ENCODE measurements at places on chromosomes 2 and 18.

GRCh38 chr18:76948345-76948744 is 126.0 kb downstream of the ZNF236 start:
- DNase-seq: no peak

DNA sequence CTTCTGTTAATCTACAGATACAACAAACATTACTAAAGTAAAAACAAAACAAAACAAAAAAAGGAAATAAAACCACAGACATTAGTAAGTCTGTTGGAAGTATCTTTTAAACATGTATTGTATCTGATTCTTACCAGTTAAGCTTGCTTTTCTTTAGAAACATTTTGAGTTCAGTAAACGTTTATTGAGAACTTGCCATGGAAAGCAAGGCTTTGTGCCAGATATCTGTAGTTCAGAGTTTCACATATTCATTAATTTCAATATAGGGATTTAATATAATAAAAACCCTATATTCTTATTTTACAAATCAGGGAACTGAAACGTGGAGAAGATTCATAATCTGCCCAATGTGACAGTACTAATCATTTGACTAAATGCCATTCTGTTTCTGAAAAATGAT is 1101.0 kb upstream of the GYPC start:
- no peak for DNase-seq

DNA sequence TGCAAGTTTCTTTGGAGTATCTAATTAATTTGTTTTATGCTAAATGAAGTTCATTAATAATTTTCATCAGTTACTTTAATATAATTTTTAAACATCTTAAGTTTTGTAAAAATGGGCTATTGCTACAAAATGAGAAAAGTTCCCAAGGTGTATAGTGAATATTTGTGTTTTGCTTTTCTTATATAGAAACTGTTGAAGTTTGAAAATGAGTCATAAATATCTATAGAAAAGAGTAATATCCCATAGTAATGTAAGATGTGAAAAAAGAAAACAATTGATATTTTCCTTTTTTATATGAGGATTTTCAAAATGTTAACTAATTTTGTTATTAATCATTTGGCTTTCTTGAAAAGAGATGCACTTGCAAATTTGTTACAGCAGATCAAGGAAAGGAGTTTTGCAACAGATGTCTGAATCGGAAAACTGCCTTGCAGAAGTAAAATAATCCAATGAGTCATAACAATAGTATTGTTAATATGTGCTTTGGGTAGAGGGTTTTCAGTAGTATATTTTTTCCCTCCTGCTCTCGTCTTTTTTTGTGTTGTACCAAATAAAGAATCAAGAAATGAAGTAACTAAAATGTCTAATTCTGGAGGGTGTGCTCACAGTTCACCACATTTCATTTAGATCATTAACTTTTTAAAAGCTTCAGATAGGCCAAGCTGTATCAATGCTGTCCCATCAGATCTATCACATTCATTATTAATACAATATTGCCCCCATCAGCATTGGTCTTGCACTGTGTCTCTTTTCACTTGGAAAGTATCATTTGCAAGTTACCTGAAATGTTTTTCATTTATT is 15.5 kb downstream of the DUSP19 start:
- no peak for DNase-seq

GRCh38 chr2:157777427-157777826 is 98.7 kb downstream of the ACVR1 start:
- DNase-seq: no peak

- no peak for DNase-seq
Observed at GRCh38 chr2:236047176-236047575, 121.0 kb downstream of the GBX2 start.

DNA sequence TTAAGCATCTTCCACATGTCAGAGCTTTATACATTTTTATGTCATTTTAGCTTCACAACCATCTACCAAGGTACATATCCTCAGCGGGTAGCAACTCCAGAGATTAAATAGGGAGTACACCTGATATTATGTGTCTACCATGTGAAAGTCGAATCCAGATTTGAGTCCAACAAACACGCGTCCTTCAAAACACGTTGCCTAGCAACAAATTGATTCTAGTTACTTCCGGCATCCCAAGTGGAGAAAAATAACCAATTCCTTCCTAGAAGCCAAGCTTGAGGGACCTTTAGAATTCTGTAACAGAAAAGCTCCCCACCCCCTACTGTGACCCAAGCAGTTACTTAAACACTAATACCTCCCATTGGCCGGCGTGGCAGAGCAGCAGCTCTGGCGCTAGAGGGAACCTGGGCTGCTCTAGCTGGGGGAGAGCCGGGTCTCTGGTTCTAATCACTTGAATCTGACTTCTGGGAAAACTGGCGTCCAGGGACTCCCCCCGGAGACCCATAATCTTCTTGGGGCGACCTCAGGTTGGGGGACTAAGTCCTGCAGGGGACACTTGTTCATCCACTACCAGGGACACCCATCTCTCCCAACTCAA is at the start of gene ERICH2:
Gene ERICH2 (plus strand): TSS at position 371 of the 598 bp plus-strand sequence. CDS start 304 bp downstream, outside the sequence.
- no peak for DNase-seq

DNA sequence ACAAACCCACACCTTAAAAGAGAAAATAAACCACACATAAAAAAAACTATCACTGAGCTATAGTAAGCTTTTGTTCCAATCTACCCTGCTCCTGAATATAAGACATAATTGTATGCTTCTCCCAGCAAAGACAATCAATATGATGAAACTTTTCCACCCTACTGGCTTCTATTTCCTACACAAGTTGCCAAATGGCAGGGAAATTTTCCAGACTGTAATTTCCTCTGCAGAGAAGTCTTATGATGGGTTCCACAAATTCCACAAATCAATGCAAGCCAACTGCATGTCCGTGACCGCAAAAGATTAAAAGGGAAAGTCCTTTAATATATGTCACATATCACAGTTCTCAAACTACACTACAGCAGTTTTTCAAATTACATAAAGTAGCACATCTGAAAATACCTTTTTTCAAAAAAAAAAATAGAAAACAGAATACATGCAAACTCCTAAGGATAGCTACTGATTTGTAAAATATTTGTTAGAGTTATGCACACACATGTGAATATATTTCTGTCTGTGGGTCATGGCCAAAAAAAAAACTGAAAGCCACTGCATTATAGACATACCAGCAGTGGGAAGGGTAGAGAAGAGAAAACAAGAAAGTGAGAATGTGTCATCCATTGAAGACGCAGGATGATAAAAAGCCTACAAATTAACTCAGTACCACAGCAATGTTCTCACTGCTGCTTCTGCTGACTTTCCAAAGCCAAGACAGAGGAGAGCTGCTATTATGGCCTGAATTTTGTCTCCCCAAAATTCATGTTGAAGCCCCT is 61.4 kb downstream of the RPL31 start:
- DNase-seq: no peak

DNA sequence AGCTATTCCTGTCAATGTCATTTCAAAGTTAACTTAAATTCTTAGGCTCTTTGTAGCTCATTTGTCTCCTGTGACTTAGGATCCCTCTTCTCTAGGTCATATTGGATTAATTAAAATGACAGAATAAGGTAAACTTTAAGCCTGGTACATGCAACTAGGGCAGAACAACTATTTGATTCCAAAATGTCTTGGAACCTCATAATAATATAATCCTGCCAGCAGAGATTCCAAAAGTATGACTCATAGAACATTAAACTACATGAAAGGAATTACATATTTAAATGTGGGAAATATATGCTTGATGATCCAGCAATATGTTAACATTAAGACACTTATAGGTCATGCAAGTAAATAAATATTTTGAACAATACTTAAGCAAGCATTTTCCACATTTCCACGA is 63.3 kb downstream of the COL3A1 start:
- no peak for DNase-seq

- DNase-seq: no peak
Observed at GRCh38 chr2:217753460-217754200, 249.2 kb downstream of the TNS1 start.

GRCh38 chr18:22283397-22283796 is 114.0 kb downstream of the GATA6 start:
- no peak for DNase-seq

DNA sequence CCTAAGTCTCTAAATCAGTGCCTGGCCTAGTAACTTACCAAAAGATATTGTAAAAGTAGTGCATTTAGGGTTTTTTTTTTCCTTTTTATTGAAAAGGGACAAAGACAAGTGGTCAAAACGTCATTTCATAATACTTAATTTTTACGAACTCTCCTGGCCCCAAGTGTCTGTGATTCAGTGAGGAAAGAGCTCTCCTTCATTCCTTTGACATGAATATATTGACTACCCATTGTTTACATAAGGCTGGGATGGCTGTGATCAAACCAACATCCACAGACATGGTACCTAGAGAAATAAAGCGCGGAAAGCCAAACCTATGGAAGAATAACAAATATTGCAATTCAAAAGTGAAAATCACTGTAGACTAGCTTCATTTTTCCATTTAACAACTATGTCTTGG is 198.4 kb downstream of the BABAM2 start:
- no peak for DNase-seq

GRCh38 chr18:48459465-48459864 is 50.3 kb upstream of the ZBTB7C start:
- no peak for DNase-seq

GRCh38 chr2:8510519-8510918 is 171.3 kb upstream of the ID2 start:
- no peak for DNase-seq

- no peak for DNase-seq
Observed at GRCh38 chr2:227643990-227644551, 22.5 kb upstream of the SCYGR5 start.

- no peak for DNase-seq
Observed at GRCh38 chr2:26886736-26887135, 38.8 kb downstream of the DPYSL5 start.

DNA sequence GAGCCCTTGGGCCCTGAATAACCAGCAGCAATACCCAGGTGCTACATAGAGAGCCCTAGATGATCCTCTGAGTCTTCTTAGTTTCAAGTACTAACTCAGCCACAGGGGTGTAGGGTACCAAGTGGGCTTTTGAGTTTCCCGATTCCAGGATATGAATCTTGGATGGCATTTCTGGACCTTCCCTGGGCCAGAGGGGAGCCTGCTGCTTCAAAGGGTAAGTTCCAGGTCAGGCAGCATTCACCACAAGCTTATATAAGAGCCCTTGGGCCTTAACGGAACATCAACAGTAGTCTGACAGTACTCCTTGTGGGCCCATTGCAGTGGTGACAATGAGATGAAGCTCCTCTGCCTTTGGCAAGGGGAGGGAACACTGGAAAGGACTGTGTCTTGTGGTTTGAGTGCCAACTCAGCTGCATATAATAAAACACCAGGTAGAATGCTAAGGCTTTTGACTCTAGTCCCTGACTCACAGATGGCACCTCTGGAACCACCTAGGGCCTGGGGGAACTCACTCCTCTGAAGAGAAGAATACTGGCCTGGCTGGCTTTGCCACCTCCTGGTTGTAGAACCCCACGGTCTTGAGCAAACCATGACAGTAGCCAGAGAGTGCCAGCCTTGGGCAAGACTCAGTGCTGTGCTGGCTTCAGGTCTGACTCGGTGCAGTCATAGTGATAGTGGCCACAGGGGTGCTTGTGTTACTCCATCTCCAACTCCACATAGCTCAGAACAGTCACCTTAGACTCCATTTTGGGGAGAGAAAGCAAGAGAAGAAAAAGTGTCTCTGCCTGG is 235.7 kb downstream of the AKAIN1 start:
- no peak for DNase-seq

DNA sequence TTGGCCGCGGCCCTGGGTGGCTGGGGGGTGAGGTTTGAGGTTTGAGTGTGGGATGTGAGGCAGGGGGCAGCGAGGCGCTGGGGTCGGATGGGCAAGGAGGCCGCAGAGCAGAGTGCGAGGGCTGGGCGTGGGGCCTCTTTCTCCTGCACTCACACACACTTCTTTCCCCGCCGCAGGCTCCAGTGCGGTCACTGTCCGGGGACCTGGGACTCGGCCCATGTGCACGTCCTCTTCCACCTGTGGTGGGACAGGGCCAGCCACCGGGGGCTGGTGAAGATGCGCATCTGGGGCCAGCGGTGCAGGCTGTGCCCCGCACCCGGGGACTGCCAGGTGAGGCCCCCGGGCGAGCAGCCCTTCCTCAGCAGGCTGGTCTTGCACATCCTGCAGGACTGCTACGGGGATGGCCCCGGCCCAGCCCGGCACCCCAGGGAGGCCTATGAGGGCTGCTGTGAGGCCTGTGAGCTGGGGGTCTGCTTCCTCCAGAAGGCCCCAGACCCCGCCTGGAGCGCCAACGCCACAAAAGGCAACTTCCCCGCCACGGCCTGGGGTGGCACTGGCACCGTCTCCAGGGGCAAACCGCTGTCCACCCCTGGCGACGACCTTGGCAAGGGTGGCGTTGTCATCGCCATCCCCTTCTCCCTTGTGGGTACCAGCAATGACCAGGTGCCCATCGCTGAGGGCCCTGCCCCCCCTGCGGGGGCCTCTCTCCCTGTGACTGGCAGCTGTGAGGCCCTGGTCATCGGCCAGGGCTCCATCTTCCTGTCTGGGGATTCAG is 2.2 kb downstream of the RTP5 start:
- no peak for DNase-seq

DNA sequence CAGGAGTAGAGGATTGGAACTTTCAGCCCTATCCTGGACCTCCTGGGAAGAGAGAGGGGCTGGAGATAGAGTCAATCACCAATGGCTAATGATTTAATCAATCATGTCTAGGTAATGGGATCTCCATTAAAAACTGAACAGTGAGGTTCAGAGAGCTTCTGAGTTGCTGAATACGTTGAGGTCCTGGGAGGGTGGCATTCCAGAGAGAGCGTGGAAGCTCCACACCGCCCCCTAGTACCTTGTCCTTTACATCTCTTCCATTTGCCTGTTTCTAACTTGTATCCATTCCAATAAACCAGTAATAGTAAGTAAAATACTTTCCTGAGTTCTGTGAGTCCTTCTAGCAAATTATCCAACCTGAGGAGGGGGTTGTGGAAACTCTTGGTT is 101.7 kb downstream of the B3GNT2 start:
- no peak for DNase-seq

DNA sequence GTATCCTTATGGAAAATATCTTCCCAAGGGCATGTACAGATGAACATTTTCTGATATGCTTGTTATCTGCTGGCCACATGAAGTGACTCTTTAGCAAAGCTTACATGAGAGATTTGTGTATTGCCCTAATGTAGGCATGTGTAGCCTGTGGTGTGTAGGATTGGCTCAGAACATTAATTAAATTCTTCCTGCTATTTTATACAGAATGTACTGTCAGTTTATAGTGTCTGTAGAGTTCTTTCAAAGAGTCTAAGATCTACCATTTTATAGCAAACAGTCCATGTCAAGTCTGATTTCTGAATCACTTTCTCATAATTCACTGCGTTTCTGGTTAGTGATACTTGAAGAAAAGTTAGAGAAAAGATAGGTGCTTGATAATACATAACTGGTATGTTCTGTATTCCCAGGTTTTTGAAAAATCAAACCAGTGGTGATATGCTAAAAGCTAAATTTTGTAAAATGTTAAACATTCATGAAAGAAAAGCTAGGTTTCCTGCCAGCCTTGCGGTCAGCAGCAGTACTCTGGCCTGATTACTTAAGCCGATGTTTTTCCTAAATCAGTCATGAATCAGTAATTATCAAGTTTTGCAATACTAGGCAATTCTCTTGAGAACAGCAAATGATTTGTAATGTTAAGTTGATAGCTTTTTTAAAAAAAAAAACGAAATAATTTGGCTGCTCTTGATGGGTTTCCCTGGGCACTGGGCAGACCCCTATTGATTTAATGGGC is 30.9 kb upstream of the EFEMP1 start:
- no peak for DNase-seq
